Stimulated activated CD8-positive, alpha-beta memory T cell treated with anti-CD3 and anti-CD28 coated beads, Interleukin-7, amount 100 ng/mL, for 1 hour (primary cell): ENCODE measurements at places on chromosomes 16 and 17.

DNA sequence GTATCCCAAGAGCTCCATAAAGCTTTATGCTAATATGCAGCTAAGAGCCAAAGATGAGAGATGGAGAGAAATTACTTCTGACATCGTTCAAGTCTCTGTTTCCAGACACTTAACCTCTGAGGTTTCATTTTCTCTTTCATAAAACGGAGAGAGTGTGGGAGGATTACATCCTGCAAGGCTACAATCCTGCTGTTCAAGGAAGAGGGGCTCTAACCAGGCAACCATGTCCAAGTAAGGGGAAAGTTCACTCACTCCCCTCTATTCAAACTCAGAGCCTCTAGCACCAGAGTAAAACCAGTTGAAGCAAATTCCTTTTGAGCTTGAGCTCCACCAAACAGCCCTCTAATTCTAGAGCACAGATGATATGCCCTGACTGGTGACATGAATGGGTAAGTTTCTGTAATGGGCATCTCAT, 397.4 kb downstream of the NPIPA8 start:
- no peak for DNase-seq

GRCh38 chr17:81252326-81252986, 13.3 kb downstream of the NDUFAF8 start:
- DNase-seq = no peak

- DNase-seq = no peak
These were observed 16.6 kb downstream of the ENDOV start for GRCh38 chr17:80431246-80432195.

- no peak for DNase-seq
These were observed 24.0 kb upstream of the DOK4 start for GRCh38 chr16:57510016-57510871.

- no peak for DNase-seq
These were observed 4.4 kb upstream of the WFIKKN2 start for GRCh38 chr17:50830994-50831393.

- DNase-seq = no peak
These were observed 152.2 kb upstream of the TBX2 start for GRCh38 chr17:61247439-61247838.
